ENCODE measurements at places on chromosomes 16 and 17.

- DNase-seq: no peak
Measured at GRCh38 chr16:68740628-68741346, 3.7 kb downstream of the CDH1 start.

DNA sequence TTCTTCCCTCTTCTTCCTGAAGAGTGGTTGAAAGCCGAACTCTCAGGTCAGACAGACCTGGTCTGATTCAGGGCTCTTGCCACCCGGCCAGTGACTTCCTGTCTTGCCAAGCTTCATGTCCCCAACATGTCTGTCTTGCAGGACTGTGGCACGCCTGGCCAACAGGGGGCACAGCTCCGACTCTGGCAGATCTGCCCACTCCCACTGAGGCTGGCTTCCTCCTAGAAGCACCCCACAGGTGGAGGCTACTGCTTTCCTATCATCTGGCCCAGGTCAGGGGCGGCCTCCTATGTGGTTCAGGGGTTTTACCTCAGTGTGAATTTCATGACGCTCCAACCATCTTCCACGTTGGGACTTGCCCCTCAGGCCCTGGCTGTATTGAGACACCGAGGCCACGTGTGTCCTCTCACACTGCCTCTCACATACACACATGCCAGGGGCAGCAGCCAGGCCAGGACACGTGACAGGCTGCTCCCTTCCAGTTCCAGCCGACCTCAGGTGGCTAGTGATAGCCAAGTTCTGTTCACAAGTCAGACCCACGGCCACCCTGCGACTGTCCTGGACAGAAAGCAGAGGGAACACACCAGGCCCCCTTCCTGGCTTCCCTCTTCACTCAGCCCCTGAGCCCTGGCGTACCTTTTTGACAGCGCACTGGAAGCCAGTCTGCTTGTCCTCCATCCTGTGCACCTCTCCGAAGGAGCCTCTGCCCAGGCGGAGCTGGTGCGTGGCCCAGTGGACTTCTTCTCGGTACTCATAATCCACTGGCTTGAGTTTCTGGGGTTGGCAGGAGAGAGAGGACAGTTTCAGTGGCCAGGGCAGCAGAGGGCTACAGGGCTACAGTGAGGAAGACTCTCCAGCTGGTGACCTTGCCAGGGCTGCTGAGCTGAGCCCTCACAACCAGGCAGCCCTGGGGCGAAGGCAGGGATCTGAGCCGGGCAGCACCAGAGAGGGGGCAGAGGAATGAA is 22.6 kb upstream of the SPATA32 start:
- DNase-seq: no peak

DNA sequence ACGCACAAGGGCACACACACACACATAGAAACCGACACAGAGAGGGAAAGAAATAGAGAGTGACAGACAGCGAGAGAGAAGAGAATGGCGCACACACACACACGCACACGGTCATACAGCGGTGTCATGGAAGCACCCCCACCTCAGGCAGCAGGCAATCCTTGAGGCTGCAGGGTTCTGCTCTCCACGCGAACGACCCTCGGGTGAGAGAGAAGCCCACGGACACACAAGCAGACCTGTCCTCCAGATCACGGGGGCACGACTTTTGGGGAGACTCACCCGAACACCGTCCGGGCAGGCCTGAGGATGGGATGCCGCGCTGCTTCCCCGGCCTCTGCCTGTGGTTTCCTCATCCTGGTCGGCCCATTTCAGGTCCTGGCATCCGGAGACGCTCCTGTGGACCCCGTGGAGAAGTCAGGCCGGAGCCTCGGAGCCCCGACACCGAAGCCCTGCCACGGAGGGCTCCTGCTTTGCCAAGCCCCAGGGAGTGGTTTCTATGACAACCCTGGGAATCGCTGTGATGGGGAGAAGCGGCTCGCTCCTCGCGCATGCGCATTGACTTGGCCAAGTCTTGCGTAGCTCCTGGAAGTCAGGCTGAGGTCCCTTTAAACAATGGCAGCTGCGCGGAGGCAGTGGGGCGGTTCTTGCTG is 118.2 kb upstream of the KCNJ18 start:
- peak; percentile 33 for DNase-seq

- no peak for DNase-seq
Measured at GRCh38 chr17:81152288-81152828, 12.9 kb upstream of the PVALEF start.

- no peak for DNase-seq
Measured at GRCh38 chr17:66548659-66549310, 246.4 kb downstream of the PRKCA start.

GRCh38 chr16:1639282-1639681 is 27.1 kb downstream of the CRAMP1 start:
- no peak for DNase-seq

- DNase-seq: no peak
Measured at GRCh38 chr17:5785867-5786509, 201.7 kb upstream of the NLRP1 start.

GRCh38 chr16:57048095-57048494 is 44.3 kb upstream of the CPNE2 start:
- no peak for DNase-seq

DNA sequence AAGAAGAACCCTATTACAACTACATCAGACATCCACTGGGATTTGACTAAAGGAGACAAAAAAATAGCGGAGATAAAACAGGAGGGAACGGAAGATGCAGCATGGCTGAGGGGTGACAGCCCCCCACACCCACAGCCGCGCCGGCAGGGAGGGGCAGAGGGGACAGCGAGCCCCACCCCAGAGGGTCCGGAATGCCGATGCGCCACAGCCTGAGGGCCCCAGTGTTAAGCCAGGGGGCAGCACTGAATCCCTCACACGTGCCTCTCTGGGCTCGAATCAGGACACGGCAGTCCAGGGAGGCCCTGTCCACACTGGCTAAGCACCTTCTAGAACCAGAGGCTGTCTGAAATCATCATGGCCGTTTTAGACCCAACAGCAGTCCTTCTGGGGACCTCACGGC is 18.8 kb downstream of the MAP1LC3B start:
- DNase-seq: no peak

GRCh38 chr16:79972053-79972704 is 371.6 kb upstream of the MAF start:
- DNase-seq: no peak

Data from CD4-positive, alpha-beta T cell treated with Interleukin-4 for 4 hours (primary cell).